ENCODE measurements at places on chromosomes 6 and 20. TPM values are rescaled to one million over a fixed set of nuclear protein-coding genes. Genes with fewer than 3 reads are reported as not detected.

GRCh38 chr6:161111261-161111660, 119.7 kb downstream of the MAP3K4 start:
- H3K4me3 ChIP-seq: no peak overlapping the region
- no peaks in the 10 kb centered on the region for H3K4me1 ChIP-seq
- no peak overlapping the region for H3K27ac ChIP-seq

GRCh38 chr20:53037621-53038020, 65.5 kb downstream of the TSHZ2 start:
- H3K4me1 ChIP-seq: peaks cover 39% of the 10 kb centered on the region
- no peak for DNase-seq
- no peaks in the 10 kb centered on the region for H3K27me3 ChIP-seq
- H3K4me3 ChIP-seq: peak overlapping the region; percentile 10
- H3K36me3 ChIP-seq: no peaks in the 10 kb centered on the region

DNA sequence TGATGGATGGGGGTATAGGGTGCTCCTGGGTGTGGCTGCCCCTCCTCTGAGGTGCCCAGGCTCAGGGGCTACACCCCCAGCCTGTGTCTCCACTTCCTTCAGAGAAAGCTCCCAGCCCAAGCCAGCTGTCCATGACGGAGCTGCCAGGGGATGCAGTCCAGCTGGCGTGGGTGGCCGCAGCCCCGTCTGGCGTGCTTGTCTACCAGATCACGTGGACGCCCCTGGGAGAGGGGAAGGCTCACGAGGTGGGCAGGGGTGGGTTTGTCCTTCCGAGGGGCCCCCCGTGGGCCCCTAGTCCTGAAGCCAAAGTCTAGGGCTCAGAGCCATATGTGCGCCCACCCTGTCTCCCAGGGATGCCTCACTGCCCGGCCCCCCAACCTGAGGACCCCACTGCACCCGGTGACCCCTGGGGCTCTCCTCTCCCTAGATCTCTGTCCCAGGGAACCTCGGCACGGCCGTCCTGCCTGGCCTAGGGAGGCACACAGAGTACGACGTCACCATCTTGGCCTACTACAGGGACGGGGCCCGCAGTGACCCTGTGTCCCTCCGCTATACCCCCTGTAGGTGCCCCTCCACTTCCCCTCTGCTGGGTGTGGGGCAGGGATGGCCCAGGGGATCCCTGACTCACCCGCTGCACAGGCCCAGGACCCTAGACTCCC, 19.8 kb downstream of the COL20A1 start:
- H3K4me3 ChIP-seq: no peak overlapping the region
- no peaks in the 10 kb centered on the region for H3K27me3 ChIP-seq
- DNase-seq: no peak
- H3K4me1 ChIP-seq: peaks cover 4% of the 10 kb centered on the region

DNA sequence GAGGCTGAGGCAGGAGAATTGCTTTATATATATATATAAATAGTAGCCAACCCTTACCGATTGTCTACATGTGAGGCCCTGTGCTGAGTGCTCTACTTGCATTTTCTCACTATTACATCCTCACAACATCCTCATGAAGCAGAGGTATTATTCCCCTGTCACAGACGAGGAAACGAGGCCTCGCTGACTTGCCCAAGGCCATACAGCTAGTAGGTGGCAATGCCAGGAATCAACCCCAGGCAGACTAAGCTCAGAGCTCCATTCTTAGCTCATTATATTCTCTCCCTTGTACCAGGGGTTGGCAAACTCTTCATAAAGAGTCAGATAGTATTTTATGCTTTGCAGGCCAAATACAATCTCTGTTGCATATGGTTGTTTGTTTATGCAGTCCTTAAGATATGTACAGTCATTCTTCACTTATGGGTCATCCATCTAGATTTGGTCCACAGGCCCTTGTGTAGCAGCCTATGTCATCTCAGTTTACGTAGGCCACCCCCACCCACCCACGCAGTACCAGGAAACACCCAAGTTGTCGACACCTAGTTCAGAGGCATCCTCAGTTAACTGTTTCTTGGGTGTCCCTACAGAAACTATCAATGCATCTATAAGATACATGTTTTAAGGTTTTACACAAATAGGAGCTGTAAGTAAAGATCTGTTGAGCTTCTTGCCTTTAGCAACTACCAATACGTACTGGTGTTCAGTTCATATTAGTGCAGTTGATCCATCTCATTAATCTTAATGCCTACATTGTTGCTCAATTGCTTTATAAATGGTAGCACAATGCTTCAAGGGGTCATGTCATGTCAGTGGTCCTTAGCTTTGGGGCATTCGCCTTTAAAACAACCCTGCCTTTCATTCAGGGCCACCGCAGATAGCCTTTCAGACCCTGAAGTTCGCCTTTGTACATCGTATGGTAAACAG, 3.0 kb downstream of the CASS4 start:
- no peak overlapping the region for H3K4me3 ChIP-seq
- H3K4me1 ChIP-seq: peaks cover 14% of the 10 kb centered on the region
- H3K36me3 ChIP-seq: no peaks in the 10 kb centered on the region
- no peak overlapping the region for H3K27ac ChIP-seq
- no peak for DNase-seq

DNA sequence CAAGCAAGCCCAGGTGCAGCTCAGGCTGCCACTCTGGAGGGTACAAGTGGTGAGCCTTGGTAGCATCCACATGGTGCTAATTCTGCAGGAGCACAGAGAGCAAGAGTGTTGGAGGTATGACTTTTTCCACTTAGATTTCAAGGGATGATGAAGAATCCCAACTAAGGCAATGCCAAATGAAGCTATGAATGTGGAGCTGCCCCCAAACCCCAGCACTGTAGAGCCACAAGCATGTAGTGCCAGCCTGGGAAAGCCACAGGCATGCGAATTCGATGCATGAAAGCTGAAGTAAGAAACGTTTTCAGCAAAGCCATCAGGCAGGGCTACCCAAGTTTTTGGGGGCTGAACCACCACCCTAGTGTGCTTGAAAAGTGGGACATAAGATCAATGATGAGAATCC, 251.1 kb downstream of the HAO1 start:
- H3K4me1 ChIP-seq: no peaks in the 10 kb centered on the region
- no peak for DNase-seq
- no peaks in the 10 kb centered on the region for H3K36me3 ChIP-seq

DNA sequence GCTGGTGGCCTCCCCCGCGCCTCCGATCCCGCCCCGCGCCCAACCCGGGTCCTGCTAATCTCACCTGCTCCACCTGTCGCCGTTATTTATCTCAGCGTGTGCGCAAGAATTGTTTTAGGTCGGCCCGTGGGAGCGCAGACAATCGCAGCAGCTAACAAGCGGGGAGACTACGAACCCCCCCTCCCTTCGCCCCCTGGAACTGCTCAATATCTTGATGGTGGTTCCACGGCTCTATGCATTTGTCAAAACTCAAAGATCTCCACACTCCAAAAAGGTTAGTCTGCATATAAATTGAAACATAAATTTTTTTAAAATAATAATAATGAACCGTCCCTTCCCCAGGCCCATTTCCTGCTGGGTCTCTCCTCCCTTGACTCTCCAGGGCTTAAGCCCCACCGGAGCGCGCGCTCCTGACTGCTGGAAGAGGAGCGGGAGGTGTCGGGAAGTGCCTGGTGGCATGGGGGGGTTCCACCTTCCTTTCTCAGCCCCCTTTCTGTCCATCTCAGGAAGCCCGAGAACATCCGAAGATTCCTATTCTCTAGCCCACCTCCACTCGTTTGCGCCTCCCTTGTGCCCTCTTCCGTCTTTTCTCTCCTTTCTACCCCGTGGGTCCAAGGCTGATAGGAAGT, 1.6 kb upstream of the MDGA1 start:
- no peaks in the 10 kb centered on the region for H3K36me3 ChIP-seq
- peaks cover 50% of the 10 kb centered on the region for H3K27me3 ChIP-seq
- no peak overlapping the region for H3K27ac ChIP-seq

GRCh38 chr6:122028933-122029522, 370.4 kb upstream of the HSF2 start:
- no peak for DNase-seq
- no peaks in the 10 kb centered on the region for H3K4me1 ChIP-seq
- no peak overlapping the region for H3K27ac ChIP-seq
- no peak overlapping the region for H3K4me3 ChIP-seq
- H3K36me3 ChIP-seq: no peaks in the 10 kb centered on the region

- no peak for DNase-seq
- H3K36me3 ChIP-seq: no peaks in the 10 kb centered on the region
- no peak overlapping the region for H3K27ac ChIP-seq
- peaks cover 5% of the 10 kb centered on the region for H3K27me3 ChIP-seq
- H3K4me1 ChIP-seq: no peaks in the 10 kb centered on the region
- no peak overlapping the region for H3K4me3 ChIP-seq
Measured at GRCh38 chr6:2351090-2351489, 105.7 kb upstream of the GMDS start.

- no peak overlapping the region for H3K27ac ChIP-seq
- DNase-seq: no peak
- no peaks in the 10 kb centered on the region for H3K36me3 ChIP-seq
- peaks cover 9% of the 10 kb centered on the region for H3K4me1 ChIP-seq
- no peaks in the 10 kb centered on the region for H3K27me3 ChIP-seq
Measured at GRCh38 chr6:124792386-124792785, 169.9 kb upstream of the RNF217 start.

- peaks cover 6% of the 10 kb centered on the region for H3K4me1 ChIP-seq
- H3K36me3 ChIP-seq: no peaks in the 10 kb centered on the region
- no peak overlapping the region for H3K27ac ChIP-seq
- DNase-seq: no peak
- no peak overlapping the region for H3K4me3 ChIP-seq
Measured at GRCh38 chr6:145250436-145250835, 484.9 kb downstream of the EPM2A start.

EYS gene
- 0.40 TPM for total RNA-seq

CABLES2 gene
- total RNA-seq: 25.2 TPM
